Activated CD8-positive, alpha-beta memory T cell treated with anti-CD3 and anti-CD28 coated beads, Interleukin-2, amount 10 ng/mL, durations not matched to agents 7 days and 5 days (primary cell): ENCODE measurements at places on chromosomes 12 and 14.

DNA sequence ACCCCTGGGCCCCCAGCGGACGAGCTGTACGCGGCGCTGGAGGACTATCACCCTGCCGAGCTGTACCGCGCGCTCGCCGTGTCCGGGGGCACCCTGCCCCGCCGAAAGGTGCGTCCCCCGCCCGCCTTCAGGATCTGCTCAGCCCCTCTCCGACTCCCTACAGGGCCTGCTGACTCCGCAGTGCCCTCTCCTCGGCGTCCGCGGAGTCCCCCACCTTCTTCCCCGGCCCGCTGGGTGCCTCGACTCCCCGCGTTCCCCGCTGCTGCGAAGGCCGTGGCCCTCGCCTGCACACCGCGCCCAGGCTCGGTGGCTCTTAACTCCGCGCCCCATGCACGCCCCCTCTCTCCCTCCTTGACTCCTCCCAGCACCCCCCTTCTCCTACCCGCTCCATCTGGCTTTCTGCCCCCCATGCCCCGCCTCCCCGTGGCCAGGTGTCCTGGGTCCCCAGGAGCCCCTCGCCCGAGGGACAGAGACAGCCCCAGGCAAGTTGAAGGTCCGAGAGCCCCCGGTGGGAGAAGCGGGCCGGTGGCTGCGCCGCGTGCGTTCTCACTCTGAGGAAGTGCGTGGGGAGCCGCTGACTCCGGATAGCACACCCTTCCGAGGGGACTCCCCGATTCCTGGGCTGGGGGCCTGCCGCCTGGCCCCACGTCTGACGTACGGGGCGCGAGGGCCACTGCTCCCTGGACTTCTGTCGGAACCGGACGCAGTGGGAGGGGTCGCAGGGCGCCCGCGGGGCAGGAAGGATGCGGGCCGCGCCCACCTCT is 594 bp downstream of the TAMALIN start:
- H3K36me3 ChIP-seq = no peaks in the 10 kb centered on the region
- no peak for DNase-seq
- peaks cover 9% of the 10 kb centered on the region for H3K4me1 ChIP-seq
- peaks cover 45% of the 10 kb centered on the region for H3K27me3 ChIP-seq

DNA sequence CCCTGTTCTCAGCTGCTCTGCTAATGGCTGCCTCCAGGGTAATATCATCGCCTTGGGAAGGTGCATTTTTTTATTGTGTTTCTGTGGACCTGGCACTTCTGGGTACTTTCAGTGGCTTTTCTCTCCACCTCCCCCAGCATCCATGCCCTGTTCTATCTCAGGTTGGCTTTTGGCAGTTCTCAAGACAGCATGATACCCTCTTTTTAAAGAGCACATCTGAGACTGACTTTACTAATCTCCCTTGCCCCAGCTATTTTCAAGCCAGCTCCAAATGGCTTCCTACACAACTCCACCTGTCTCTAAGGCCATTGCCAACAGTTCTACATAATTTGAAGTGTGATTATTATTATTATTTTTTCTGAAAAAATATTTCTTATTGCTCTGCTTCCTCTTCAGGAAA is 39.1 kb downstream of the CCDC175 start:
- no peaks in the 10 kb centered on the region for H3K36me3 ChIP-seq
- no peak overlapping the region for H3K27ac ChIP-seq
- peaks cover 5% of the 10 kb centered on the region for H3K27me3 ChIP-seq
- H3K4me1 ChIP-seq = no peaks in the 10 kb centered on the region

- peak overlapping the region; percentile 54 for H3K4me3 ChIP-seq
- DNase-seq = peak; percentile 56
- H3K4me1 ChIP-seq = peaks cover 87% of the 10 kb centered on the region
- peak overlapping the region; percentile 78 for H3K27ac ChIP-seq
- no peaks in the 10 kb centered on the region for H3K27me3 ChIP-seq
- H3K36me3 ChIP-seq = peaks cover 47% of the 10 kb centered on the region
These were observed 14.6 kb downstream of the CCDC88C start for GRCh38 chr14:91402771-91403600.

DNA sequence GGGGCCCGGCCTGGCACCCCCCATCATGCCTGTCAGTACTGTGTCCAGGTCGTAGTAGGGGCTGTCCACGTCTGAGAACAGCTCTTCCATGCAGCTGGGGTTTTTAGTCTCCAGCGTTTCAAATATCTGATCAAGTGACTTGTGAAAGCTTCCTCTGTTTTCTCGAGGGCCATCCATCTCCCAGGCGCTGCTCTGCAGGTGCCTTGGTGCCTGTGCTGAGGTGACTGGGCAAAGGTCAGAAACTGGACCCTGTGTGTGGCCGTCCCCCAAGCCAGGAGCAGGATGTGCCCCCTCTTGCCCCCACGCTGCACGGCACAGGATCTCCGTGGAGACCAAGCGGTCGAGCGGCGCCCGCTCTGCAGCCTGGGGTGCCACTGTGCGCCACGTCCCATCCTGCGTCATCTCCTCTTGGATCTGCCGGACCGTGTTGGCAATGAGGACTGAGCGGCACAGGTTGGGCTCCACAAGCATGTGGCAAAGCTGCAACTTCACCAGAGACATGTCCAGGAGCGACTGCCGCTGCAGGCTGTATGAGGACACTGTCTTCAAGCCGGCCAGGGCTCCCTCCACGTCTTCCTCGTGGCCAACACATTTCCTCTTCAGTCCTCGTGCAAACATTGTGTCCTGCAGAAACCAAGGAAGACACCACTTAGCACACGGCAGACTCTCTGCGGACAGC is 9.4 kb downstream of the CDCA4 start:
- peaks cover 38% of the 10 kb centered on the region for H3K4me1 ChIP-seq
- no peak for DNase-seq
- H3K27me3 ChIP-seq = no peaks in the 10 kb centered on the region
- peaks cover 49% of the 10 kb centered on the region for H3K36me3 ChIP-seq
- H3K4me3 ChIP-seq = no peak overlapping the region

DNA sequence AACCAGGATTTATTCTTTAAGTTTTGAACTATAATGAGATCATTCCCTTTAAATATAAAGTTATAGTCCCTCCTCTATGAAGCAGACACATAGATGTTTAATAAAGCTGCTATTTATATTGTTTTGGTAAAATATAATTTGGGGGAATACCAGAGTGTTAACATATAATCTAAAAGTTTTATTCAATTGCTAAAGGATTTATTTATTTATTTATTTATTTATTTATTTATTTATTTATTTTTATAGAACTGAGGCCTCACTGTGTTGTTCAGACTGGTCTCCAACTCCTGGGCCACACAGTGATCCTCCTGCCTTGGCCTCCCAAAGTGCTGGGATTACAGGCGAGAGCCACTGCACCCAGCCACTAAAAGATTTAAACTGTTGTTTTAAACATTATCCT is 98.6 kb downstream of the KICS2 start:
- no peak overlapping the region for H3K27ac ChIP-seq
- no peak for DNase-seq
- no peaks in the 10 kb centered on the region for H3K36me3 ChIP-seq

GRCh38 chr14:103999795-104000440 is 57.6 kb upstream of the RD3L start:
- H3K27ac ChIP-seq = no peak overlapping the region
- no peak for DNase-seq
- H3K4me1 ChIP-seq = peaks cover 4% of the 10 kb centered on the region
- no peaks in the 10 kb centered on the region for H3K36me3 ChIP-seq
- no peak overlapping the region for H3K4me3 ChIP-seq

DNA sequence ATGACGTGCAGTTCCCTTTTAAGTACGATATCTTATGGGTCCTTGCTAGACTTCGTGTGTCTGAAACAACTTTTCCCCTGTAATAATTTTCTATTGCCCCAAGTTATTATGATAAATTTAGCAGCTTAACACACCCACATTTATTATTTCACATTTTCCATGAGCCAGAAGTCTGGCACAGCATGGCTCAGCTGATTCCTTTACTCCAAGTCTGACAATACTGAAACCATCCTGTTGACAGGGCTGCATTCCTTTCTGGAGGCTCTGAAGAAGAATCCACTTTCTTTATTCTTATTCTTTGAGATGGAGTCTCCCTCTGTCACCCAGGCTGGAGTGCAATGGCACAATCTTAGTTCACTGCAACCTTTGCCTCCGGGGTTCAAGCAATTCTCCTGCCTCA is 80.9 kb downstream of the DENND5B start:
- H3K36me3 ChIP-seq = no peaks in the 10 kb centered on the region
- no peak overlapping the region for H3K27ac ChIP-seq
- DNase-seq = no peak
- no peak overlapping the region for H3K4me3 ChIP-seq
- peaks cover 2% of the 10 kb centered on the region for H3K27me3 ChIP-seq

DNA sequence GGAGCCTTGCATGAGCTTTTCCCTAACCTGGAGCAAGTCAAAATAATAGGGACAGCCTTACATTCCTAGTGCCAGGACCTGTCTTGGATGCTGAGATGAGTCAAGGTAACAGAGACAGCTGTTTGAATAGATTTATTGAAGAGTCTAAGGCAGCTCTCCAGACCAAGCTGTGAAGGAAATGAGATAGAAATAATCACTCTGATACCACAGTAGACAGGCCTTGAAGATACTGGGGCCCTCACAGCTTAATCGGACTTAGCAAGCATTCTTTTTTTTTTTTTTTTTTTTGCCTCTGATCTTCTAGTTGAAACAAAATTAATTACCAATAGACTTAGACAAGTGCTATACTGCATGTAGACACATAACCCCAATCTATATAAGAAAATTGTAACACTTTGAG is 3.1 kb upstream of the RNASE9 start:
- H3K4me3 ChIP-seq = no peak overlapping the region
- no peaks in the 10 kb centered on the region for H3K4me1 ChIP-seq
- H3K27me3 ChIP-seq = peaks cover 7% of the 10 kb centered on the region
- DNase-seq = no peak

- no peaks in the 10 kb centered on the region for H3K27me3 ChIP-seq
- H3K4me1 ChIP-seq = peaks cover 2% of the 10 kb centered on the region
- no peak overlapping the region for H3K27ac ChIP-seq
- DNase-seq = no peak
- H3K36me3 ChIP-seq = no peaks in the 10 kb centered on the region
- H3K4me3 ChIP-seq = no peak overlapping the region
These were observed 373.1 kb upstream of the DDHD1 start for GRCh38 chr14:53526200-53526599.

DNA sequence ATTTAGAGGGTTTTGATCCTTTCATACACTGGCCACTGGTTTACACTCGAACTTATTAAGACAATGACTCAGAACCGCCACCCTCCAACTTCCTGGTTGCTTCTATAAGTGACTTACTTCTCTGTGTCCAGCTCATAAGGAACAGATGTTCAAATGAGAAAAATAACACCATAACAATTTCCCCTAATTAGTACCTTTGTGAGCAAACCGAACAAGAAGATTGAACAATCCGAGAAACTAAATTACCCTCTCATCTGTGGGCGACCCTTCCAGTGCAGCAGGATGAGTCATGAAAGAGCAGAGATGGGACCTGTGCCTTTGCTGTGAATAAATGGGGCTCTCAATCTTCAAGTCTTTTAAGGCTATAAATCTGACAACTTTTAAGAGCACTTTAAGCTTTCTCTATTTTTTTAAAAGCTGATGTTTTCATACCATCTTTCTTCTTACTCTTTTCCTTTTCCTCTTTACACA is 146.8 kb upstream of the RASSF8 start:
- H3K27ac ChIP-seq = no peak overlapping the region
- no peaks in the 10 kb centered on the region for H3K36me3 ChIP-seq
- H3K4me1 ChIP-seq = peaks cover 29% of the 10 kb centered on the region
- H3K4me3 ChIP-seq = no peak overlapping the region
- DNase-seq = peak; percentile 43

DNA sequence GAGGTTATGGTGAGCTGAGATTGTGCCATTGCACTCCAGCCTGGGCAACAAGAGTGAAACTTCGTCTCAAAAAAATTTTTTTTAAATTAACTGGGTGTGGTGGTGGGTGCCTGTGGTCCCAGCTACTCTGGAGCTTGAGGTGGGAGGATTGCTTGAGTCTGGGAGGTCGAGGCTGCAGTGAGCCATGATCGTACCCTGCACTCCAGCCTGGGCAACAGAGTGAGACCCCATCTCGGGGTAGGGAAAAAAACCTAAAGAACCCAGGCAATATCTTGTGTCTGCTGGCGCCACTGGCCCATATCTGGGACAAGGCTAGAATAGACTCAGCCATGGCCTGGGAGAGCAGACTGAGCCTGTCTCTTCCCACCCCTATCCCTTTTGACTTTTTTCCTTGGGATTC is 9.1 kb upstream of the GPRC5A start:
- no peaks in the 10 kb centered on the region for H3K36me3 ChIP-seq
- no peak overlapping the region for H3K4me3 ChIP-seq
- H3K27ac ChIP-seq = no peak overlapping the region
- peaks cover 41% of the 10 kb centered on the region for H3K27me3 ChIP-seq
- H3K4me1 ChIP-seq = peaks cover 18% of the 10 kb centered on the region
- no peak for DNase-seq
